ENCODE measurements at places on chromosomes 2 and 18. TPM values are rescaled to one million over a fixed set of nuclear protein-coding genes. Genes with fewer than 3 reads are reported as not detected.

DNA sequence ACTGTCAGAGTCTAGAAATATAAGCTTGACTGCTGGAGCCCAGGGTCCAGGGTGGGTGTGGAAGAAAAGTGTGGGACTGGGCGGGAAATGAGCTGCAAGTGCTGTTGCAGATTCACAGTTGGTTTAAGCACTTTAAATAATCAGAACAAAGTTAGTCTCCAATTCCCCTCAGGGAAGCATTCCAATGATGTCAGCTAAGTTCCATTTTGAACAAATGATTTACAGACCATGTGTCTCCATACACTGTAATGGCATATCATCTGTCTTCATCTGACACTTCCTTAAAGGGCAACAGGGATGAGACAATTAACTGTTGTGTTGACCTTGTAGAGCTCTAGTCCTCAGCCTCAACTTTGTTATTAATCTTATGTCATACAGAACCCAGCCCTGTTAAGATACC is 31.5 kb upstream of the REG3A start:
- H3K4me1 ChIP-seq, result no peaks in the 10 kb centered on the region
- no peaks in the 10 kb centered on the region for H3K36me3 ChIP-seq
- H3K27ac ChIP-seq, result no peak overlapping the region
- no peaks in the 10 kb centered on the region for H3K27me3 ChIP-seq
- no peak overlapping the region for H3K4me3 ChIP-seq

- H3K27me3 ChIP-seq, result no peaks in the 10 kb centered on the region
- DNase-seq, result no peak
- no peak overlapping the region for H3K4me3 ChIP-seq
- no peak overlapping the region for H3K27ac ChIP-seq
Observed at GRCh38 chr2:67436221-67436620, 39.1 kb downstream of the ETAA1 start.

DNA sequence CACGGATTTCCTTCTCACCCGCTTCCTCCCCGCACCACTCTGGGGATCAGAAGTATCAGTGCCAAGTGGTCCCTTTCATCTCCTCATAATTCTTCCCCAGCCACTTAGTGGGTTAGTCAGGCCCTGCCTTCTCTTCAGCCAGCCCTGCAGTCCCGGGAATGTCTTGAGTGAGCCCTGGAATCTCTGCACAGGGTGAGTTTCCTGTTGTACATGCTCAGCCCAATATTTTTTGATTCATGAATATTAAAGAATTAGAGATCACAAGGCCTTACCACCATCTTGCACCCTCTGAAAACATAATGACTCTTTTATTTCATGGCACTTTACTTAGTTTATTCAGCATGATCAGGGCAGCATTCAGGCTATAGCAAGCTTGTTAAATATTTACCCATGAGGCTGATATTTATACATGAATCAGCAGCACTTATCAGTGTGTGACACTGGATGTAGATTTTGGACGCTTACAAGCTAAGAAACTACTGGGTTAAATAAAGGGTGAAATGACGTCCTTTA is 159.4 kb upstream of the FOSL2 start:
- H3K4me3 ChIP-seq, result no peak overlapping the region
- no peak overlapping the region for H3K27ac ChIP-seq
- no peaks in the 10 kb centered on the region for H3K36me3 ChIP-seq
- H3K27me3 ChIP-seq, result no peaks in the 10 kb centered on the region
- DNase-seq, result no peak
- peaks cover 32% of the 10 kb centered on the region for H3K4me1 ChIP-seq

DNA sequence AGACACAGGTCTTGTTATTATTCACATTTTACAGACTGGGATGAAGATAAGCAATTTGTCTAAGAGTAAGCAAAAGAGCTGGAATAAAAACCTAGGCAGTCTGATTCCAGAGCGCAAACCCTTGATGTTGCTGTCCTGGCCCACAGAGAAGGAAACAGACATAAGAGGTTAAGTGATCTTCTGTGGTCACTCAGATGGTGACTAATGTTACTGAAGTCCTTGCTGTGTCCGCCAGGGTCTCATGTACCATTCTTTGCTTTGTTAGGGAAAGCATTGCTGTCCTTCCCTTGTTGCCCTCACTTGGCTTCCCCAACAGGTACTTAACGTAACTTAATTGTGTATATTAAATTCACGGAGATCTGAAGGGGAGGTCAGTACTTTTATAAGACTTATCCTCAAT is 14.9 kb upstream of the FAP start:
- H3K36me3 ChIP-seq, result no peaks in the 10 kb centered on the region
- peaks cover 12% of the 10 kb centered on the region for H3K4me1 ChIP-seq
- no peak overlapping the region for H3K27ac ChIP-seq
- DNase-seq, result no peak

- no peaks in the 10 kb centered on the region for H3K36me3 ChIP-seq
- H3K27me3 ChIP-seq, result no peaks in the 10 kb centered on the region
- H3K4me3 ChIP-seq, result no peak overlapping the region
- peak overlapping the region; percentile 4 for H3K27ac ChIP-seq
- H3K4me1 ChIP-seq, result peaks cover 14% of the 10 kb centered on the region
- DNase-seq, result no peak
Observed at GRCh38 chr2:231342061-231342711, 53.3 kb upstream of the B3GNT7 start.

GRCh38 chr18:23460285-23461273 is 7.5 kb downstream of the RIOK3 start:
- no peak overlapping the region for H3K4me3 ChIP-seq
- no peaks in the 10 kb centered on the region for H3K27me3 ChIP-seq
- H3K36me3 ChIP-seq, result peaks cover 46% of the 10 kb centered on the region
- H3K4me1 ChIP-seq, result peaks cover 71% of the 10 kb centered on the region

- no peaks in the 10 kb centered on the region for H3K27me3 ChIP-seq
- no peak overlapping the region for H3K4me3 ChIP-seq
- H3K4me1 ChIP-seq, result no peaks in the 10 kb centered on the region
Observed at GRCh38 chr2:142734770-142735169, 142.7 kb upstream of the KYNU start.

GRCh38 chr2:43985359-43985758 is 10.4 kb downstream of the LRPPRC start:
- H3K27me3 ChIP-seq, result no peaks in the 10 kb centered on the region
- no peak for DNase-seq

GRCh38 chr18:22451796-22452195 is 34.1 kb upstream of the CTAGE1 start:
- DNase-seq, result no peak
- H3K27me3 ChIP-seq, result no peaks in the 10 kb centered on the region
- H3K36me3 ChIP-seq, result no peaks in the 10 kb centered on the region
- peak overlapping the region; percentile 59 for H3K27ac ChIP-seq
- peaks cover 32% of the 10 kb centered on the region for H3K4me1 ChIP-seq
- no peak overlapping the region for H3K4me3 ChIP-seq

DNA sequence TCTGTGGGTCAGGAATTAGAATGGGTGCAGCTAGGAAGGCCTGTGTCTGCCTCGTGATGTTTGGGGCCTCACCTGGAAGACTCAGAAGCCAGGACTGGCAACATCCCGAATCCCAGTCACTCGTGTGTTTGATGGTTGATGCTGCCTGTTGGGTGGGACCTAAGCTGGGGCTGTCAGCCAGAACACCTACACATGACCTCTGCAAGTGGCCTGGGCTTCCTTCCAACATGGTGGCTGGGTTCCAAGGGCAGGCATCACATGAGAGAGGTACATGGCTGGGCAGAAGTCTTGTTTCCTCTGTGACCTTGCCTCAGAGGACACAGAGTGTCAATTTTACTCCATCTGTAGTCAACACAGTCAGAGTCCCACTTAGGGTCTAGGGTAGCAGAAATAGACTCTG is 177.8 kb downstream of the GBX2 start:
- no peaks in the 10 kb centered on the region for H3K36me3 ChIP-seq
- no peak overlapping the region for H3K27ac ChIP-seq
- H3K4me3 ChIP-seq, result no peak overlapping the region

DNA sequence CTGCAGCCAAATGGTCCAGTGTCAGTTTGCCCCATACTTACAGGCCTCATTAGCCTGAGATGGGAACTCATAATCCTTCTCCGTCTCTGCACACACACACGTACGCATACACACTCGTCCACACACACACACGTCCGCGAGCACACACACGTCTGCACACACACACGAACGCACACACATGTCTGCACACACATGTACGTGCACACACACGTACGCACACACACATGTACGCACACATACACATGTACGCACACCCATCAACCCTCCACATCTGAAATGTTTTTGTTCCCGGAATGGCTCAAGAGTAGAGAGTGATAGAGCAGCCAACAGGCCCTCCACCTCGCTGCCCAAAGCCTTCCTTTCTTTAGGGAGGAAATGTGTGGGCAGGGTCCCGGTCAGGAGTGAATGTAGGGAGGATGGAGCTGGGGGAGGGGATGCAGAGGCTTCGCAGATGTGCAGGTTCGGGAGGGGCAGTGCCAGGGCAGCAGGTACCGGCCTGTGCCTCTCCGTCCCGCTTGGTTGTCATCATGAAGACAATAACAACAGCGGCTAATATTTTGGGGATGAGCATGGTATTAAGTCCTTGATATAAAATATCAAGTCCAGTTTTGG is 52.7 kb downstream of the PTGR3 start:
- H3K36me3 ChIP-seq, result no peaks in the 10 kb centered on the region
- peaks cover 6% of the 10 kb centered on the region for H3K4me1 ChIP-seq
- no peak overlapping the region for H3K27ac ChIP-seq
- H3K27me3 ChIP-seq, result no peaks in the 10 kb centered on the region

GRCh38 chr18:45290364-45290763 is 324.9 kb upstream of the SLC14A2 start:
- peaks cover 19% of the 10 kb centered on the region for H3K27me3 ChIP-seq
- DNase-seq, result no peak
- H3K27ac ChIP-seq, result no peak overlapping the region
- no peaks in the 10 kb centered on the region for H3K4me1 ChIP-seq
- H3K36me3 ChIP-seq, result no peaks in the 10 kb centered on the region

DNA sequence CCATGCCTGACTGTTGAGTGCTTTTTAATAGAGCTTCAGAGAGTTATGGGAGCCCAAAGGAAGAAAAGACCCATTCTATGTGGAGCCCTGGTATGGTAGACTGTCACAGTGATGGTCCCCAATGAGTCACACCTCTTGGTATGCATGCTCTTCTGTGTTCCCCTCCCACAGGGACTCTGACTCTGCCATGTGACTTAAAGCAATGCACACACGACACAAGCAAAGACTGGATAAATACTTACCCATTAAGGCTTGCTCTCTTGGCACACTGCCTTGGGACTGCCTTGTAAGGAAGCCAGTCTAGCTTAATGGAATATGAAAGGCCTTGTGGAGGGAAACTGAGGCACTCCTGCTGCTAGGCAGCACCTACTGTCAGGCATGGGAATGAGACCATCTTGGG is 16.7 kb upstream of the DTNB start:
- H3K27ac ChIP-seq, result no peak overlapping the region
- peaks cover 4% of the 10 kb centered on the region for H3K27me3 ChIP-seq
- H3K4me1 ChIP-seq, result no peaks in the 10 kb centered on the region
- no peak for DNase-seq
- H3K4me3 ChIP-seq, result no peak overlapping the region

DNA sequence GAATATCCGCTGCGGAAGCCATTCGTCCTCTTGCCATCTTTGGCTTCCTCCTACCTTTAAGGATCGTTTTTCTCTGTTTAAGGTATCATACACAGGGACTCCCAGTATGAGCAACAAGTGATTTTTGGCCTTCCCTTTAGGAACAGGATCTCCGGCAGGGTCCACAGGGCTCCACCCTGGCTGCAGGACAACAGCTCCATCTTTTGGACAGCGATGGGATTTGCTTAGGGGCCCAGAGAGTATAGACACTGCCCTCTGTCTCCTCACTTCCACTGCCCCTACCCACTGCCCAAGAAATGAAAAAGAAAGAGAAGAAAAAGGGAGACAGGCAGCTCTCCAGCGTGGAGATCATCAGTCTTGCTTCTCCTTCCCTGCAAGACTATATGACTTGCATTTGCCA is 224.5 kb downstream of the UXS1 start:
- no peak overlapping the region for H3K27ac ChIP-seq
- no peaks in the 10 kb centered on the region for H3K36me3 ChIP-seq

DNA sequence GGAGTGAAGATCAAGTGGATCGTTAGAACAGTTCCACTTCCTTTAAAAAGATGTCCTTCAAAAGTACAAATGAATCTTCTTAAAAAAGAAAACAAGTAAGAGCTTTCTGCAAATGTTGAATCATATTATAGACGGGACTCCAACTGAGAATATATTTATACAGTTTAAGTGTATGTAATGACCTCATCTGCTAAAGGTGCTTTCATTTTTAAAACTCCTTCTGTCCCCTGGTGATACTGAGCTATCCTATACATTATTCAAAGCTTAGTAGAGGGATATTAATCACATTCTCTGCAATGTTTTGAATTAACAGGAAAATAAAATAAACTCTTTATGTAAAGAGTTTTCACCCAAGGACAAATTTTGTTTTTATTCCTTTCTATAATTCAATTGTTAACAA is 420.7 kb upstream of the SLC8A1 start:
- no peak overlapping the region for H3K4me3 ChIP-seq
- H3K4me1 ChIP-seq, result no peaks in the 10 kb centered on the region
- H3K27me3 ChIP-seq, result no peaks in the 10 kb centered on the region

DNA sequence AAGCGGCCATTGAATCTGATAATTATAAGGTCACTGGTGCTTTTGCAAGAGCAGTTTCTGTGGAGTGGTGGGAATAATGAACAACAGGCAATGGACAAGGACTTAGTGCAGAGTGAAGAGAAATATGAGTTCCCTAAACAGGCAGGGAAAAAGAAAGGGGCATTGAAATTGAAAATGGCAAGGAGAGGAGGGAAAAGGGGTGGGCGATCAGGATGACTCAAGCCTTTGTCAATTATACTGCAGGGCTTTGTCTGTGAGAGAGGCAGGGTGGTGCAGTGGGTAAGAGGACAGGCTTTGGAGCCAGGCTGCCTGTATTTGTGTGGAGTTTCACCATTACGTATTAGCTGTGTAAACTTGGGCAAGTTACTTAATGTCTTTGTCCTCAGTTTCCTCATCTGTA is 29.5 kb upstream of the PAIP2B start:
- H3K36me3 ChIP-seq, result no peaks in the 10 kb centered on the region
- H3K27me3 ChIP-seq, result no peaks in the 10 kb centered on the region
- H3K4me3 ChIP-seq, result no peak overlapping the region

DNA sequence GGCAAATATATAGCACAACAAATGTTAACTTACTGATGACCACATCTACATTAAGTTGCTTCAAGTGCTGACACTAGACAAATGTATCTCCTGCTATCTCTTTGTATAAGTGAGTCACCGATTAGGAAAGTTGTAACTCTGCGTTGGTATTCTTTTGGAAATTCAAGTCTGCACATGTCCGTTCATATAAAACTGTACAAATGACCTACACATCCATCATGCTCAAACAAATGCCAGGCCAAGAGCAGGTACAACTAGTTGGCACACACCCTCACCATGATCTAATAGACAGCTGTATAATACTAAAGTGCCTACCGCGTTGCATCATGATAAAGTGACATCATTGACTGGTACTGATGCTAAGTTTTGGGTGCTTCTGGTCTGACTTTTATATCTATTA is 141.1 kb downstream of the RBMS1 start:
- no peak overlapping the region for H3K4me3 ChIP-seq
- no peaks in the 10 kb centered on the region for H3K36me3 ChIP-seq
- peak overlapping the region; percentile 40 for H3K27ac ChIP-seq
- DNase-seq, result no peak
- peaks cover 97% of the 10 kb centered on the region for H3K4me1 ChIP-seq

WNT6 gene
- total RNA-seq, result 1.0 TPM

IL36A gene
- not detected for total RNA-seq

KCNE4 gene
- 3.1 TPM for total RNA-seq

UNC80 gene
- 0.03 TPM for total RNA-seq

MEP1B gene
- not detected for total RNA-seq

HJURP gene
- total RNA-seq, result 0.36 TPM

ASB18 gene
- total RNA-seq, result 11.3 TPM

PLB1 gene
- total RNA-seq, result 2.4 TPM

CDKL4 gene
- total RNA-seq, result 0.66 TPM
